Stimulated activated CD8-positive, alpha-beta memory T cell treated with anti-CD3 and anti-CD28 coated beads, Interleukin-15, amount 100 ng/mL, for 48 hours (primary cell): ENCODE measurements at places on chromosomes 2 and 18.

DNA sequence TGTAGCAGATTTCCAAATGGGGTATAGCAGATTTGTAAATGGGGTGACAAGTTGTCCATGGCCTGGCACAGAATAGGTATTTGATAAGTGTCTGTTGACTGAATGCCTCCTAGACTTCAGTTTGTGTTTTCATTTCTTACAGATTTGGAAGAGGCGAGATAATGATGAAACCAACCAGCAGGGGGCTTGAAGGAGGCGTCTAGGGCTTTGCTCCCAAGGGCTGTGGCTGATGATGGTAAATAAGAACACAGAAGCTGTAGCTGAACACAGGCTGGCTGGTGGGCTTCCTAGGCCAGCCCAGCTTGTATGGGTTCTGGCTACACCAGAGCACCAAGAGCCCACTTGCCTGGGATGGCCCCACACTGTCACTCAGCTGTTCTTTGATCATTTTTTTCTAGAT is 19.4 kb downstream of the SFTPB start:
- no peak for DNase-seq

- DNase-seq, result no peak
Measured at GRCh38 chr2:14722904-14723570, 90.5 kb downstream of the LRATD1 start.

DNA sequence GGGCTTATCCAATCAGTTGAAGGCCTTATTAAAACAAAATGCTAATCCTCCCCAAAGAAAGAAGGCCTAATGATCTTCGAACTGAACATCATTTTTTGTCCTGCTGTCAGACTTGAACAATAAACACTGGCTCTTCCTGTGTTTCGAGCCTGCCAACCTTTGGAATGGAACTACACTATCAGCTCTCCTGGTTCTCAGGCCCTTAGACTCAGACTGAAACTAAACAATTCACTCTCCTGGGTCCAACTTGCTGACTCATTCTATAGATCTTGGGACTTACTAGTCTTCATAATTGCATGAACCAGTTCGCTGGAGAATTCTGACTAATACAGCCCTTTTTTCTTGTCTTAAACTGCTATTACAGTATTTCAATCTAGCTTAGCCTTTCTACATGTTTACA is 235.2 kb downstream of the LNPK start:
- no peak for DNase-seq

- DNase-seq, result no peak
Measured at GRCh38 chr2:6750411-6751158, 115.1 kb downstream of the CMPK2 start.

GRCh38 chr2:132741754-132742153 is 71.7 kb upstream of the LYPD1 start:
- DNase-seq, result no peak

DNA sequence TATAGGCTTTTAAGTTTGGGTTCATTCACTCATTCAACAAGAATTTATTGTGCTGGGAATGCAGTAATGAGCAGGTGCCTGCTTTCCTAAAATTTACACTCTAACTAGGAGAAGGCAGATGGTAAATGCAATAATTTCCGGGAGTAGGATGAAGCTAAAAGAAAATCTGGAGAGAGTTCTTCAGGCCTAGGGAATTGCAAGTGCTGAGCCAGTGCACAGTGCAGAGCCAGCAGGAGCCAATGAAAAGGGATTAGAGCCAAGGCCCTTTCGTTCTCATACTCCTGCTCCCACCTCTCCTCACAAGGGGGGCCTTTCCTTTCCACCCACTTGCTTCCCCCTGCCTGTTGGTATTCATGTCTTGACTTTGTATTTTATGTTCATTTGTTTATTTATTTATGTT is 55.1 kb downstream of the CFAP221 start:
- no peak for DNase-seq

- no peak for DNase-seq
Measured at GRCh38 chr2:10063566-10063965, 16.6 kb downstream of the CYS1 start.

DNA sequence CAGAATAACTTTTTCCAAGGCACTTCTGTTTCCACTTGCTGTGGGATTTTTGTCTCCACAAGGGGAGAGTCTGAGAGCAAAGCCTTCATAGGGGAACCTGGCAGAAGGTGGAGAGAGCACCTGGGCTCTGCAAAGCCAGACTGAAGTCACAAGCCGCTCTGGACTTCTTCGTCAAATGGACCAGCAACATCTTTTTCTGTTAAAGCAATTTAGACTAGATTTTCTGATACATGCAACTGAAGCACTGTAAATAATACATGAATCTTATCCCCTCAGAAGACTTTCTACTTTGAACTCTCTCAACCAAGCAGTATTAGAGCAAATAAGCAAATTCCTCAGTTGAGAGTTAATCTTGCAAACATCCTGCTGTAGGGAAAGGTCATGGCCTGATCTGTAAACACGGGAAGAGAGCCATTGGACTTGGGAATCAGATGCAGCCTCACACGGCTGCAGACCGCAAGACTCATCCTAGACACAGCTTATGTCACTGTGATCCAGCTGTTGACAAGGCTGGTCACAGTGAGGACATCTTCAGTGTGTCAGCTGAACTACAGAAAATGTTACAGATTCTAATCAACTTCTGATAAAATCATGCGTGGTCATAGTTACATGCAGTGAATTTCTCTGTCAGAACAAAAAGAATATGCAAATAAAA is 3.2 kb downstream of the SH3YL1 start:
- DNase-seq, result no peak

DNA sequence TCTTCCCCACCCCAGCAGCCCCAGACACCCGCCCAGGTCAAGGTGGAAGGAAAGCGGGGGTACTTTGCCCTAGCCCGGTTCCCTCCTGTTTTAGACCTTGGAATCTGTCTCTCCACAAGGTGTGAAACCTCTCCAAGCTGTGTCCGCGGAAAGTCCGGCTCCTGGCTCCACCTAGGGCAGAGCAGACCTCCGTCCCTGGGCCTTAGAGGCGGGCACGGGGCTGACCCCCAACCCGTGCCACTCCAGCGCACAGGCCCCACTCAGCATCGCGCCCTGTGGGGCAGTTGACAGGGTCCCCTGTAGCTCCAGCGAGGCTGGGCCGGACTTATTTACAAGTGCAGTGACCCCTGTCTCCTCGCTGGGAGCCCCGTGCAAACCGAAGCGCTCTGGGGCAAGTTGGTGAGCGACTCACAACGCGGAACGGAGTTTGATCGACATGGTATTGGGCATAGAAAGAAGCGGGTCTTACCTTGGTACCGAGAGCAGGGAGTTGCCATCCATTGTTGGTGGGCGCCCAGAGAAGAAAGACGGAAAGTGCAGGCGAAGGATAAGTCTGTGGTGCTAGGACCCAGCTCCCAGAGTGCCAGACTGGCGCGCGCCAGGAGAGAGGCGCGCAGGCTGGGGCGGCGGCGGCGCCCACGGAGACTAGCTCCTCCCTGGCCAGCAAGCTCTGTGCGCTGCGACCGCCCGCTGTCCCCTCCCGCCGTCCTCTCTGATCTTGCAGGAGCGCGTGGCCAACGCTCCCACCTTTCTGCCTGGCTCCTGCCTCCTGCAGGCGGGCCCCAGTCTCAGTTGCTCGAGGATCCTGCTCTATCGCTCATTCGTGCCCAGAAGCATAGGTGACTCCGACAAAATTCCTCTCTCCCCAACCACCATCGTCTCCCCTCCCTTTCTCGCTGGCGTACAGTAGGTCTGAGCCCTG is at the start of gene SPHKAP:
TSS of gene SPHKAP (minus strand) at position 590 of the 922 bp plus-strand sequence. CDS start at position 501, 89 bp downstream.
- no peak for DNase-seq

- no peak for DNase-seq
Measured at GRCh38 chr18:49565612-49566011, 3.8 kb downstream of the LIPG start.

DNA sequence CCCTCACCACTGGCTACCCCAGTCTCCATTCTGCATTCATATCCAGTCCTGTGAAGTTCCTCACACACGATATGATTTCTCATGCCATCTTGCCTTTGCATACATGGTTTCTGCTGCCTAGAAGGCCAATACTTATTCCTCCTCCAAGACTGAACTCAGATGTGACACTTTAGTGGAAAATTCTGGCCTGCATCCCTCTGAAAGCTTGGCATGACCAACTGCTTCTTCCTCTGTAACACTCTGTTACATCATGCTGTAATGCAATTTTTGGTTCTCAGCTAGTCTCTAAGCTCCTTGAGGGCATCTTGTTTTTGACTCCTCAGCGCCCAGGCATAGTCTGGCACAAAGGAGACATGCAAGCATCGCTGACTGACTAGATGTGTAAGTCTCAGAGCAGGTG is 12.6 kb downstream of the FAM161A start:
- no peak for DNase-seq

DNA sequence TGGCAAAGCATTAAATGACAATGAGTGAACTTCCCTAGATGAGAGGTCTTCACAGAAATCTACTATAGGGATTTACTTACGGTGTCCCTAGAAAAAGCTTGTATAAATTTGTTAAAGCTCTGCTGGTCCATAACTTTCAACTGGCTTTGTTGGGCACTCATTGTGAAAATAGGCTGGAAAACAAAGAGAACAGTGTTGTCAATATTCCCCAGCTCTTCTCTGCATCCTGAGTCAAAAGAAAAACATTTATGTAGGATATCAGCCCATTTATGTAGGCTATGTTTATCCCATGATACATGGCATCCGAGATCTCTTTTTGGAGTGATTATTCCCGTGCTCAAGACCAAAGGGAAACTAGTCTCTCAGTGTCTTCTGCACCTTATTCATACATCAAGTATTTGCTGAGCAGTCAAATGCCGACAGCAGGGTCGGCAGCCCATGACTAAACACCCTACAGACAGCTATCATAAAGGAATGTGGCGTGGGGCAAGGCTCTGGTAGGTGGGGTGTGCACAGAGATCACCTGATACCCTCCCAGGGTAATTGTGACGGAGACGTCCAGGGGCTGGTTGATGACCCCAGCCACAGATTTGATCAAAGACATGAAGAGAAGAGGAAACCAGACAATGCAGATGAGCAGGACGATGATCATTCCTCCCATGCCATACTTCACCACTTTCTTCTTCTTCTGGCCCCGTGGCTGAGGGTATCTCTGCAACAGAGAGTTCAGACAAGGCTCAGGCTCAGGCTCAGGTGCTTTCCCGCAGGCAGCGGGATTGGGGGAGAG is 155.9 kb downstream of the NAPG start:
- no peak for DNase-seq

DNA sequence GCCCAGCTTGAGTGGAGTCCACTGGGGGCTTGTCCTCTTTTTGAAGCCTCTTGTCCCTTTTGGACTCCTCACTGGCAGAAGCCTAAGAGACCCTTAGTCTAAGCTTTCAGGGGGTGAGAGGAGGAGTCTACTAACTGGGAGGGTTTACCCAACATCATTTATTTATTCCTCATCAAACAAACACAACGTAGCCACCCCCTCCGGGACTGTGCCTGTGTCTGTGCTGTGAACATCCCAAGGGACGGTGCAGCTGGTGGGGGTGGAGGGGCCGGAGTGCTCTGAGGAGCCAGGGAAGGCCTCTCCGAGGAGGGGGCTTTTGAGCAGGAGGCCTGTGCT is 42.7 kb upstream of the TAF1B start:
- DNase-seq, result no peak
